ENCODE measurements at places on chromosomes 12 and 14.

DNA sequence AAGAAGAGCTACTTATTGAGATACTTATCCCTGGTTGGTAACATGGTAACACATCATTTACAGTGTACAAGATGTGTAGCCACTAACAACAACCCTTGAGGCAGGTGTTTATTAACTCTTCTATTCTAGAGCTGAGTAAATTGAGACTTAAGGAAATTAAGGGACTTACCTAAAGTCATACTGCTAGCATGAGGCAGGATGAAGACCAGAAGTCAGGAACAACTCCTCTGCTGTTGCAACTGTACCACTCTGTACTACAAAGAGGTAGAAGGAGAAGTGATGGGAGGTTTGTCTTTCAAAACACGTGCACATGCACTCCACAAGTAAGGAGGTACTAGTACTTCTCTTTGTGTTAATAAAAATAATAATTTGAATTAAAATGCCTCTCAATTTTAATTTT, 79.9 kb downstream of the LLPH start:
- no peak for DNase-seq

GRCh38 chr14:48398675-48399282, 723.4 kb upstream of the MDGA2 start:
- no peak for DNase-seq

GRCh38 chr14:100825713-100826331, at the start of gene MEG3:
Gene MEG3 (plus strand): TSS chr14:100826118.
- DNase-seq: no peak

DNA sequence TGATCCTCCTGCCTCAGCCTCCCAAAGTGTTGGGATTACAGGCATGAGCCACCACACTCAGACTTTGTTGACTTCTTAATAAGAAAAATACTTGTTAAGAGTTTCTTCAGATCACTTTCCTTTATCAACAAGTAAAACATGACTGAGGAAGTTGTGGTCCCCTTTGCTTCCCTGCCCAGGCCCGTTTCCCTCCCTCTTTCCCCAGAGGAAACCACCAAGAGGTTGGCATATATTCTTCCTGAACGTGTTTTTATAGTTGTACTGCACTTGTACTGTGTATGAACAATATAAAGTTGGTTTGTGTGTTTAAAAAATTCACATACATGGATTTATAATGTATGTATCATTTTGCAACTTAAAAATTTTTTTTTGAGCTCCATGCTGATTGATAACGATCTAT, 28.4 kb downstream of the PTPN11 start:
- DNase-seq: no peak

DNA sequence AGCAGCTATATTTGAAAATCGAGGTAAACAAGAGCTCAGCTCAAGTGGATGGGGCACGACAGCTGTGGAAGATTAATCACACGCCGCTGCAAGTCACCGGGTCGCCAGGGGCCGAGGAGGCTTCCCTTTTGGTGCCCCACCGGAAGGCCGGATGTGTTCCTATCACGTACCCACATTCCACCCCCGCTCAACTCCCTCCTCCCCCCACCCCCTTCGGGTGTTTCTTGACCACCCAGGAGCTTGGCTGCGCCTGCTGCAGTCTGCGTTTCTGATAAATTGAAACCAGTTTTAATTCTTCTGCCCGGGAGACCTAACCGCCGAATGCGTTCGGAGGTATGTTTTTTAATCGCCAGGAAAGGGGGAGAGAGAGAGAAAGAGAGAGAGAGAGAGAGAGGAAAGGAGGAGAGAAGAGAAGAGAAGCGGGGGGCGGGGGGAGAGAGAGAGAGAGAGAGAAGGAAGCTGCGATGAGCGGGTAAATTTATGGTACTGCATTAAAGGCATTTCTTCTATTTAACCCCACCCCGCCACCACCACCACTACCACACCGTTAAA, 1.8 kb downstream of the SLC8A3 start:
- DNase-seq: no peak

GRCh38 chr14:106094654-106095189, 568.3 kb downstream of the TMEM121 start:
- DNase-seq: no peak

DNA sequence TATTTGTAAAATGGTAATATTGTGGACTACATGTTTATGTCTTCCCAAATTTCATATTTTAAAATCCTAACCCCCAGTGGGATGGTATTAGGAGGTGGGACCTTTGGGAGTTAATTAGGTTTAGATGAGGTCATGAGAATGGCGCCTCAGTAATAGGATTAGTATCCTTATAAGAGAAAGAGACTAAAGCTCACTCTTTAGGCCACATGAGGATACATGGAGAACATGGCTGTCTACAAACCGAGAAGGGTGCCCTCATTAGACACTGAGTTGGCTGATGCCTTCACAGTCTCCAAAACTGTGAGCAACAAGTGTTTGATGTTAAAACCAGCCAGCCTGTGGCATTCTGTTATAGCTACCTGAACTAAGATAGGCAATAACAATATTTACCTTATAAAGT, 58.3 kb upstream of the OTOGL start:
- no peak for DNase-seq

DNA sequence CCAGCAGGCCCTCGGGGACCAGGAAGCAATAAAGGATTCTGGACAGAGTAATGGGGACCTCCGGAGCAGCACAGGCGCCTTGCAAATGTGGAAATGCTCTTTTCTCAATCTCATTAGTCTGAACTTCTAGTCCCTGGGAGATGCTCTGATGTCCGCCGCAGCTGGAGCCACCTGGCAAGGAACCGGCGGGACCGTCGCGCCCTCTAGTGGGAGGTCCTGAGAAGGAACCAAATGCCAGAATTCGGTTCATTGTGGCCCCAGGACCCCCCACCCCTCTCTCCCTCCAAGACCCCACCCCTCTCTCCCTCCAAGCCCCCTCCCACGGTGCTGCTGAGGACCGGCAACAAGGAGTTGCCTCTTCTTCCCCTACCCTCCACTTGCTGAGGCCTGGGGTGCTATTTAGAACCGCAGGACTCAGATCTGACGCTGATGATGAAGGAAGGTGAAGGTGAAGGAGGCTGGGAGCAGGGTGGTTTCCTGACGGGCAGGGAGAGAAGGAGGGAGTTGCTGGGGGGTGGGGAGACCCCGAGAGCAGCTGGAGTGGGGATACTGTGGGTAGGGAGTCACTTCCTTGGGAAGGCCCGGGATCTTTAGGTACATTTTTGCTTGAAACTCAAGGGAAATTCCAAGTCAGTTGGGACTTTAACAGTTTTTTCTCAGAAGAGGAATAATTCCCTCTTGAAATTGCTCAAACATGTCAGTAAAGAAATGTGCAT, 42.5 kb downstream of the SMIM41 start:
- DNase-seq: peak; percentile 38
